ENCODE measurements at places on chromosomes 1 and 21.

DNA sequence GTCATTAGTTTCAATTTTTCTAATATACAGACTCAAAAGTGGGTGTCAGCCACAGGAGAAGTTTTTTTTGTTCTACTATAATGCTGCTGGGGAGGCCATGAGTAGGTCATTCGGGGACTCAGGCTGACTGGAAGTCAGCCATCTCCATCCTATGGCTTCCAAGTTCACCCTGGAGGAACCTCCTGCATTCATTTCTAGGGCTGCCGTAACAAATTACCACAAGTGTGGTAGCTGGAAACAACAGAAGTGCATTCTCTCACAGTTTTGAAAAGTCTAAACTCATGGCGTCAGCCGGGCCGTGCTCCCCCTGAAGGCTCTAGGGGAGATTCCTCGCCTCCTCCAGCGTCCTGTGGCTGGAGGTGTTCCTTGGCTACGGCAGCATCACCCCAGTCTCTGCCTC lies 17.7 kb downstream of the AGT start:
- DNase-seq: no peak

DNA sequence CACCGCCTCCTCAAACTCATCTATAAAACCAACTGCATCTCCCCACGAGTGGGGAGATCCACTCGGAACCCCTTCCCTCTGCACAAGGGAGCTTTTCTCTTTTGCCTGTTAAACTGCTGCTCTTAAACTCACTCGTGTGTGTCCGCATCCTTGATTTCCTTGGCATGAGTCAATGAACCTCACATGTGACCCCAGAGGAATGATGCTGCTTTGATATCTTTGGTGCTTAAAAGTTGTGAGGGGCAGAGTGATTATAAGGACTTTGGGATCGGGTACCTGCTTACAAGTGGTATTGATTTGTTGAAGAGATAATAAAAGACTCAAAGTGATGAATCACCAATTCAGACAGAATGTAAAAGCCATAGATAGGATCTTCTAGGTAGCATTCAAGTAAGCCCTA lies 125.3 kb downstream of the GREM2 start:
- no peak for DNase-seq

DNA sequence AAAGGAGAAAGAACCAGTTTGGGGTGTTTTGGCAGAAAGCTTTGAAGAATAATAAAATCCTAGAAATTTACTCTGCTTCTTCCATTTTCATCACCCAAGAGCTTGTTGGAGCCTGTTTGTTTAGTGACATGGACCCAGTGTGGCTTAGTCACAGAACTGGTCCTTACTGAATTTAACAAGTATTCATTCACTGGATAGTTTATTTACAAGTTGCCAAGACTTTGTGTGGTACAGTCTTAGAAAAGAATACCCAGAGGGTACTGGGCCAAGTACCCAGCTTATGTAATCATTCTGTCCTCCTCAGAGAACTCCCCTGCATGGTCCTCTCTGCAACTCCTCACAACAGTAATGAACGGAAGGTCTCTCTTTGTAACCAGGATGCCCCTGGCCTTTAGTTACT lies 16.4 kb downstream of the RAB4A start:
- DNase-seq: no peak

GRCh38 chr1:57013522-57013921 lies 47.7 kb upstream of the C8B start:
- no peak for DNase-seq

GRCh38 chr1:25486602-25487001 lies 55.9 kb downstream of the MACO1 start:
- no peak for DNase-seq

DNA sequence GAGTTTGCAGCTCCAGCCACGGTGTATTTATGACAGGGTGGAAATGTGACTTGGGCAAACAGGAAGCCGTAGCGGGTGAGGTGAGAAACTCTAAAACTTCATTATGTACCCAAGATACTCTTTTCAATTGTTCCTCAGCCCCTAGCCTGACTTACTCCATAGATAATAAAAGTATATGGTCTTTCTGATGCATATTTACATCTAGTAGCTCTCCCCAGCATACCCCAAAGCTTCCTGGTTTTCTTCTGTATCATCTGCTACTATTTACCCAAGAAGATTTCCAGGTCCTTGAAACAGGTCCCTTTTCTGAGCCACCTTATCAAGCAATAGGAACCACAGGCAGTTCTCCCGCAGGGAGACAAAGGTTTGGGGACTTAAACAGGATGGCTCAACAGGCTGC lies 201.5 kb upstream of the ESRRG start:
- no peak for DNase-seq

DNA sequence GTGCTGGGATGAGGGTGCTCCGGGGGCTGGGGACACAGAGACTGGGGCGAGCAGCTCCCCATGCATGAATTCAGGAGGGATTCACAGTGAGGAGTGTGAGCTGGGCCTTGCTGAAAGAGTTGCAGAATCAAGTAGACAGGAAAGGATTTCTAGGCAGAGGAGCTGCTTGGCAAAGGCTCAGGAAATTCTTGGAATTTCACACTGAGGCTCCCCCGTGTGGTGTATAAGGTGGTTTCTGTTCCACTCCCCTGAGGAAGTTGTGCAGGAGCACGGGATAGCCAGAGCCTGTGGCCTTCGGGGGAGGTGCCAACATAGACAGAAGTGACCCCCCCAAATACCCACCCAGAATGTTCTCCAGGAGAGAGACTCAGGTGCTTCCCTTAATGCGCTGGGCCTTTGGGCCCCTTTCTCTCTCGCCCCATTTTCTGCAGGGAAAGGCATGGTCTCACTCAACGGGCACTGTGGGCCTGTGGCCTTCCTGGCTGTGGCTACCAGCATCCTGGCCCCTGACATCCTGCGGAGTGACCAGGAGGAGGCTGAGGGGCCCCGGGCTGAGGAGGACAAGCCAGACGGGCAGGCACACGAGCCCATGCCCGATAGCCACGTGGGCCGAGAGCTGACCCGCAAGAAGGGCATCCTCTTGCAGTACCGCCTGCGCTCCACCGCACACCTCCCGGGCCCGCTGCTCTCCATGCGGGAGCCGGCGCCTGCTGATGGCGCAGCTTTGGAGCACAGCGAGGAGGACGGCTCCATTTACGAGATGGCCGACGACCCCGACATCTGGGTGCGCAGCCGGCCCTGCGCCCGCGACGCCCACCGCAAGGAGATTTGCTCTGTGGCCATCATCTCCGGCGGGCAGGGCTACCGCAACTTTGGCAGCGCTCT lies 58.5 kb upstream of the ACTL8 start:
- DNase-seq: no peak

DNA sequence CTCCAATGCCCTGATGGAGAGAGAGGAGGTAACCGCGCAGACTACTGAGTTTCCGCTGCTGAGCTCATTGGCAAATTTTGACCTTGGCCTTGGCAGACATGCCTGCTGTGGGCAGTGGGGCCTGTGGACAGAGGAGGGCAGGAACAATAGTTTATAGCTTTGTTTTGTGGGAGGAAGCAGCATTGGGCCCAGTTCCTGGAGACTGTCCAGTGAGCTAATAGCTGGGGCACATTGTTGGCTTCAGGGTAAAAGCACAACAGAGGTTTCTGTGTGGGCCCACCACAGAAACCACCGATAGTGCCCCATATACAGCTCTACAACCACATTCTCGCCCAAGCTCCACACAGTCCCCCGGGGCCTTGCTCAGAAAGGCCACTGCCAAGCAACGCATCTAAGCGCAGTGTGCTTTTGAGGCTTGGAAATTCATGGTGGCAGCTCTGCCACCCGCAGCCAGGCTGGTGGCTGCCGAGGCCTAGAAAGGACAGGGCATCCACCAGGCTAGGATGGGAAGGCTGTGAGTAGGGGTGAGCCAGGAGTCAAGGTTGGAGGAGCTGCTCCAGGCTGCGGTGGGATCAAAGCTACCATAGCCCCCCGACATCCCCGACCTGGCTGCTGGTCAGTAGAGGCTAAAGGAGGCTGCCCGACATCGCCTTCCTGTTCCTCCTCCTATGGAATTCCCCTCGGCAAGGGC lies 43.2 kb downstream of the NEK2 start:
- DNase-seq: no peak

DNA sequence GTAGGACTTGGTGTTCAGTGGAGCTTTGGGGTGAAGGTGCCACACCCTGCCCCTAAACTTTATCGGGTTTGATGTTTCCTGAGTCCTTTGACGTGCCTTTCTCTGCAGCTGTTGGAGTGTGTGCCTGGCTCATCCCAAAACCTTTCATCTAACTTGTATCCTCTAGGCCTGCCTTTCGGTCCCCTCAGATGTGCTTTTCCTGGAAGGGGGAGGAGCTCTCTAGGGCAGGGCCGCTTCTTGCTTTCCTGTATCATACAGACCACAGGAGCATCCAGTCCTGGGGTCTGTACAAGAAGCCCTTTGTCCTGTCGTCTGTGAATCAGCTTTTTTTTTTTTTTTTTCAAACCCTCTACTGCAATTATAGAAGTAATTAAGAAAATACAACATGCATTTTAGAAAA lies 35.7 kb downstream of the PTGFRN start:
- DNase-seq: no peak

DNA sequence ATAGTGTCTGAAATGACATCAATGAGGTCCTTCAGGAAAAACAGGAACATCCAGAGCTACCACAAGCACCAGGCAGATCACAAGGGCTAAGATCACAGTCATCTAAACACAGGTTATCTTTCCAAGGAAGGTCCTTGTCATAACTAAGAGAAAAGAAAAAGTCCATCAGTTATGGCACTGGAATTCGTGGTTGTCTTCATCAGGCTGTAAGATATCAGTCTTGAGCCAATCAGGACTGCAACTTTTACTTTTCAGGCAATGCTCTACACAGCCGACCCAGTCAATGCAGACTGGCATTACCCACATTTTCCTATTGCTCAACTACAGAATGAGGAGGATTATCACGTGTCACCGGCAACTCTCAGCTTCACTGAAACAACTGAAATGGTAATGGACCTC lies 26.4 kb downstream of the SORT1 start:
- DNase-seq: no peak

GRCh38 chr1:54465351-54465811 lies 59.2 kb upstream of the SSBP3 start:
- DNase-seq: no peak

DNA sequence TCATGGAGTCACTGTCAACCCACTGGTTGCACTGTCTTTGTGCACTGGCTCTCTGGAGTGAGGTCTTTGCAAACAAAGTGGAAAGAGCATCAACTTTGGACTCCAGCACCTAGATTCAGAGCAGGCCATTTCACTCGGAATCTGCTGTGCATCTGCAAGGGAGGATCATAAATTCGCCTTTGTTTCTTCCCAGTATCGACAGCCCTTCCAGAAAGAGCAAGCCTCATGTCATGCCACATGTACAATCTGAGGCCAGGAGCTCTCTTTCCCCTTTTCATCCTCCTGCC lies 853 bp upstream of the PCSK9 start:
- no peak for DNase-seq

DNA sequence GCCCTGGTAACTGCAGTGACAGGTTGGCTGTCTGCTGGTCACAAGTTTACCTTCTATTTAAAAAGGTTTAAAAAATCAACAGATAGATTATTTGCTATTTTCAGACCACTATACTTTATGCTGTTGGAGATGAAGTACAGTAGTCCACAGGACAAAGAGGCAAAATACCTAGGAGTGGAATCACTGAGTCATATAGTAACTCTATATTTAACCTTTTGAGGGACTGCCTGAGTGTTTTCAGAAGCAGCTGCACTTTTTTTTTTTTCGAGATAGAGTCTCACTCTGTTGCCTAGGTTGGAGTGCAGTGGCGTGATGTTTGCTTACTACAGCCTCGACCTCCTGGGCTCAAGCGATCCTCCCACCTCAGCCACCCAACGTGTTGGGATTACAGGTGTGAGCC lies 11.7 kb downstream of the CNIH4 start:
- DNase-seq: no peak

DNA sequence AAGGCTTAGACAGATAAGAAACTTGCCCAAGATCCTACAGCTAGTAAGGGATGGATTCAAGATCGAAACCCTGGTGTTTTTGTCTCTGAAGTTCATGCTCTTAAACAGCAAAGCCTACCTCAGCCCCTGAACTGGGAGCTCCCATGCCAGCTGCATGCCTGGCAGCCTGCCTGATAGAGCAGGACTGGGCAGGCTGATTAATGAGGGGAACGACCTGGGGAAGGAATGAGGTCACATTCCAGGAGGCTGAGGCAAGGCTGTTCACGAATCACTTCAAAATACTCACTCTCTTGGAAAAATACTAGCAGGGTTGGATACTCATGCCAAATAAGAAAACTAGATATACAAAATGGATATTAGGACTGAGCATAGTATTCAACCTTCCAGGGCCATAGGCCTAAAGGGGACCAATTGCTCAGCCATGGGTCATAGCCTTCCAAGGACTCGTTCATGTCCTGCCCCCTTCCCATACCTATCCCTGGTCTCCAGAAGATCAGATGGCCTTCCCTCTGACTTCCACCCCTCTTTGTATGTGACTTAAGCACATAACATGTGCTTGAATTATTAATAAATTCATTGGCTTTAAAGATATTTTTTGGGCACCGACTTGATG lies 15.6 kb upstream of the TACSTD2 start:
- no peak for DNase-seq

- DNase-seq: peak; percentile 82
These were observed 49.6 kb downstream of the HSF2BP start for GRCh38 chr21:43609501-43610340.

GRCh38 chr1:34479731-34480130 lies 275.1 kb upstream of the GJB5 start:
- no peak for DNase-seq

DNA sequence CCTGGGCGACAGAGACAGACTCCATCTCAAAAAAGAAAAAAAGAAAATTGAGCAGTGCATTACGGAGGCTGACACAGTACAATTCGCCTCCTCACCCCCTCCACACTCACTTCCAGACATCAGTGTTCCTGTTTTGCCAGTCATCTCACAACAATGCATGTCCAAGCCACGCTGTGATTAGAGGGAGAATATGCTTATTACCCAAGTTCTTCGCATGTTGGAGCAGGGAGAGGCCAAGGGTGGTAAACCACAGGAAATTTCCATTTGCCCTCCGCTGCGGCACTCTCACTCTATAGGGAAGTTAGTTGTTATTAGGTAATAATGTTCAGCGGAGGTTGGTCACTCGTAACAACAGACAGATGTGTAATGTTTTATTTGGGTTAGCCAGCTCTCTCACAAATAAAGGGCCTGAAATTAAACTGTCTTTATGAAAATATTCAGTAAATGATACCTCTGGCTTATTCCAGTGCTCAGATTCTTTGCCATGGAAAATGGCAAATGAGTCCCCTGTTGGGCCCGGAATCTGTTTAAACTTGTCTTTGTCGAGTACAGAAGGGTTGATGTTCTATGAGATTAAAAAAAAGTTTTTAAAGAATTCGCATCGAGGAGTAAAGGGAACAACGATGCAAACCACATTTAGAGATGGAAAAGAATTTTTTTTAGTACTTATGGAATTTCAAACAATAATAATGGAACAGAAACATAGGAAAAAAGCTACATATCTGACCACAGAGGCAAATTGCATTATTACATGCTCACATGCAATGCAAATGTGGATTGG lies 33.1 kb downstream of the KCNJ15 start:
- no peak for DNase-seq

- DNase-seq: no peak
These were observed 4.7 kb downstream of the RGS8 start for GRCh38 chr1:182679684-182680083.

All from colonic mucosa (tissue), 4 donors.